ENCODE measurements at places on chromosomes 6 and 20. TPM values are rescaled to one million over a fixed set of nuclear protein-coding genes. Genes with fewer than 3 reads are reported as not detected.

The LPA gene
- not detected for total RNA-seq

The WFDC12 gene
- not detected for total RNA-seq

The VAPB gene
- 54.6 TPM for total RNA-seq

The NT5E gene
- 53.2 TPM for total RNA-seq

The TCP11 gene
- not detected for total RNA-seq

The SLC17A1 gene
- total RNA-seq, result not detected

The C6orf118 gene
- not detected for total RNA-seq

The MACROD2 gene
- total RNA-seq, result 25.5 TPM

The AAR2 gene
- 20.4 TPM for total RNA-seq

The SLC32A1 gene
- total RNA-seq, result not detected

The MCUR1 gene
- total RNA-seq, result 14.3 TPM
